ENCODE measurements at places on chromosomes 2 and 18.

GRCh38 chr2:165149439-165149838 is 54.4 kb downstream of the SCN3A start:
- no peak for DNase-seq

DNA sequence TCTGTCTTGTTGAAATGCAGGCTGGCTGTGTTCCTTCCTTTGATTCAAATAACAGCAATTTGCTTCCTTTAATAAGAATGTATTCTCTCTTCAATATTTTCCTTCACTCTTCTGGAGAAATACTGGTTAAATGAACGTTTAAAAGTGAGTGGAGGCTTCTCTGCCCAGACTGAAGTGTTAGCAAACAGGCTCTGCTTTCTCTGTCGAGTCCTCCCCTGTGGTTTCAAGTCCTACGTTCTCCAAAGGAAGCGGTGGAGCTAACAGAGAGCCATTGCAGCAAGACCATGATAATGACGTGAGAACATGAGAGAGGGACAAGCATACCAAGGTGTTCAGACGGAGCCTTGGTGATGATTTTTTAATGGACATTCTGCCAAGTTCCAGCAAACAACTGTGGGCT is 26.2 kb upstream of the PID1 start:
- no peak for DNase-seq

DNA sequence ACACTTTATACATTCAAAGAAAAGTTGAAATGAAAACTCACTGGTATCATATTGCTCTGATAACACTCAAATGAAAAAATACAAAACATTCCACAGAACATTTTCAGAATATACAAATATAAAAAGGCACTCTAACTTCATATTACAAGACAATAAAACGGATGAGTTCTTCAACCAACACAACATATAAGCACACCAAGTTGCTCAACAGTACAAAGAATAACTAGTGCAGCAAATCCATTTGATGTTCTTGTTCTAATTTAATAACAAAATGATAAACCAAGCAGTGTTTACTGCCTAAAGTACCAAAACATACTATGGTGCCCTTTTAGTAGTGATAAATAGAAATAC is 60.8 kb upstream of the PGAP1 start:
- no peak for DNase-seq

- no peak for DNase-seq
Measured at GRCh38 chr2:67755156-67755882, 307.5 kb downstream of the C1D start.

- DNase-seq = no peak
Measured at GRCh38 chr2:40471866-40472265, 20.0 kb upstream of the SLC8A1 start.

DNA sequence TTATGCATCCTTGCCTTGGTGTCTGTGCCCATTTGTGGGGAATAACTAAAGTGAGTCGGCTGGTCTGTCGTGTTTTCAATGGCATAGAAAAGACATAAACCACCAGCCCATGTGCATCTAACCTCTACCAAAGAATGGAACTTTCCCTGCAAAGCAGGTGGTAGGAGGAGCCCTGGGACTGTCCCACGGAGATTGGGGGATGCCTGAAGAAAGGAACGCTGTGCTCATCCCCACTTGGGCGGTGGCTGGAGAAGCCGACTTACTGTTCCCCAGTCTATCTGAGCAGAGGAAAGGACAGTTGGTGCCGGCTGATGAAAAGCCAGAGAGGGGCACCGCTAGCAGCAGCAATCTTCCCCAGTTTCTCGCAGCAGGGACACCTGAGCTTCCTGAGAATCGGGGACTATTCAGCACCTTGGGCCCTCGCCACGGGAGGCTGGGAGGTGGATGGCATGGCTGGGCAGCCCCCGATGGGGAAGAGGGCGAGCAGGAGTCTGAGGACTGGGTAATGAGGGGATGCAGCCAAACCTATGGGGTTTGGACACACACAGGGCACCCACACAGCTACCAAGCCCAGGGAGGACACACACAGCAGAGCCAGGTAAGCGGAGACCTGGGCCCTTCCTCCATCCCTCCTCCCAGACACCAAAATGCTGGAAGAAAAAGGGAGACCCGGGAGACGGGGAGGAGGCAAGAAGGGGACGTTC is 53.7 kb upstream of the AGAP1 start:
- DNase-seq = no peak

DNA sequence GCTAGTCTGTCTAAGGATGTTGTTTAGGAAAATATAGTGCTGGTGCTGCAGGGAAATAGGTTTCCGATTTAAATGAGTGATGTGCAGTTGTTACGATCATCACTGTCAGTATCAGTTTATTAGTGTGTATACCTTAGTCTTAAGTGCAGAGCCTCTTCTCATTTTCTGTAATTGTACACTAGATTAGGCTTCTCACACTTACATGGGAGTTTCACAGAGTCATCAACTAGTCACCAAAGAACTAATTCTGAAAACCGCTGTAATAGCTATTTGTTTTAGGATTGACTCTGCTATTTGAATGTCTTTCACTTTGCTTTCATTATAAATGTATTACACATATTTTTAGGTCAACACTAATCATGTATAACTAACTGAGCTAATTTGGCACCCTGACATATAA is 99.8 kb upstream of the ZEB2 start:
- no peak for DNase-seq

GRCh38 chr2:4553241-4553640 is 849.9 kb downstream of the DCDC2C start:
- no peak for DNase-seq

DNA sequence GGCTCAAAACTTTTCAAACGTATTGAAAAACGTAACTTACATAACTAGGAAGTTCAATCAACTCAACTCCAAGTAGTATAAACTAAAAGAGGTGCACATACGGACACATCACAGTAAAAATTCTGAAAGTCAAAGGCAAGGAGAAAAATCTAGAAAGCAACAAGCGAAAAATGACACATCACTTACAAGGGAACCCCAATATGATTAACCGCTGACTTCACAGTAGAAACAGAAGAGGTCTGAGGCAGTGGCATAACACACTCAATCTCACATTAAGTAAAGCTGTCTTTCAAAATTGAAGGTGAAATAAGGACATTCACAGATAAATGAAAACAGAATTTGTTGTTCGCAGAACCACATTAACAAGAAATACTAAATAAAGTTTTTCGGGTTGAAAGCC is 32.7 kb downstream of the PPP4R1 start:
- DNase-seq = no peak

GRCh38 chr2:151033271-151034248 is 228.1 kb downstream of the RBM43 start:
- no peak for DNase-seq

DNA sequence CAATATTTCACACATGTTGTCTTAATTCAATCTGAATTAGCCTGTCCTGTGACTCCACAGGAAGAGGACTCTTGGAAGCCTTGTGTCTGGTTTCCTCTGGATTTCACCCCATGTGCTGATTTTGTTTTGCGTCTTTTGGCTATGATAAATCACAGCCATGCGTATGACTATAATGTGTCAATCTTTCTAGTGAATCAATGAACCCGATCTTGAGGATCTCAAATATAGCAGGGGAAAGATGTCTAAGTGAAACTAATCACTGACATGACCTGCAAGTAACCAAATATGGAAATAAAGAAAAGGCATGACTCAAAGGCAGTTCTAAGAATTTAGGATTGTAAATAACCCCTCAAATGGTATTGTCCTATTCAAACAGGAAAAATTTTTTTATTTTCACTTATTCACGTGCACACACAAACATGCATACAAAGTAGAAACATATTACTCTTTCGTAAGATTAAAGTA is 8.2 kb downstream of the WDFY1 start:
- DNase-seq = no peak

DNA sequence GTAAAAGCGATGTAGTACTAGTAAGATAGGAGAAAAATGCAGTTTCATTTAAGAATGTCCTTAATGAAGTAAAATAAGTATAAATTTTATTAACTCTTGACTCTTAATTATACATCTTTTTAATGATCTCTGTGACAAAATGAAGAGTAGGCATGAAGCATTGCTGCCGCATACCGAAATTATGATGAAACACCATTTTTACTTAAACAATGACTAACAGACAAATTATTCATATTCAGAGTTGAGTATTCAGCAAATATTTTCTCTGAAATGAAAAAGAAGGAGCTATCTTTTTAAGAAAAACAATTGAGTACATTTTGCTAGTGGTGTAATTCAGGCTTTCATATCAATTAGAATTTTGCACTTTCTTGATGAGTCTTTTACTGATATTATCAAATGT is 150.6 kb upstream of the DOCK10 start:
- DNase-seq = no peak

Data from T-helper 1 cell (primary cell).